Activated CD8-positive, alpha-beta T cell treated with anti-CD3 and anti-CD28 coated beads for 36 hours (primary cell): ENCODE measurements at places on chromosomes 4 and X. TPM values are rescaled to one million over a fixed set of nuclear protein-coding genes. Genes with fewer than 3 reads are reported as not detected.

- no peaks in the 10 kb centered on the region for H3K27me3 ChIP-seq
- peak within 1 kb of the TSS; percentile 82 for H3K27ac ChIP-seq
- peaks cover 13% of the 10 kb centered on the region for H3K36me3 ChIP-seq
- peak within 1 kb of the TSS; percentile 84 for H3K4me3 ChIP-seq
- peak; percentile 85 for DNase-seq
These were observed at the start of gene PRICKLE3 for GRCh38 chrX:49186125-49187027. PRICKLE3 (minus strand) TSS chrX:49186373; CDS start chrX:49186297, 76 bp downstream.

DNA sequence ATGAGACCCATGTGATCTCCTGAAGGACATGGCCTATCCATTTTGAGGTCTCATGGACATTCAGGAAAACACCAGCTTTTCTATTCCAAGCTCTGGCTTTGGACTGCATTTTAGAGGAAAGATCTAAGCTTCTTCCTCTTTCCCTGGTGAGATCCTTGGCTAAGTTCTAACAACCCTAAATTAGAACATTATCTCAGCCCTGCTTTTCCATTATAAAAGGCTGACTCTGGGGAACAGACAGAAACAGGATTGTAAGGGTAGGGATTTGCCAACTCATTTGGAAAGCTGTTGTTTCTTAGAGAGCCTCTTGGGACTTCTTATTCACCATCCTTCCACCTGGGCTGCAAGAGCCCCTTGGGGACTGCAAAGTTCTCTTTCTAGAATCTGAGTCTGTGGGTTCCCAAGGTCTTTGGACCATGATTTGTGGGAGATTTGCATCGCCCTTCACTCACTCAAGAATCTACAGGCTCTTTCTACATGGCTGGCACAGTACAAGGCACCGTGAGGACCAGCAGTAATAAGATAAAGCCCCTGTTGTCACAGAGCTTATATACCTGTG lies 146.9 kb downstream of the FNIP2 start:
- H3K4me1 ChIP-seq: peaks cover 4% of the 10 kb centered on the region
- no peak overlapping the region for H3K4me3 ChIP-seq
- no peaks in the 10 kb centered on the region for H3K36me3 ChIP-seq

GRCh38 chrX:50726296-50726695 lies 87.7 kb downstream of the SHROOM4 start:
- no peak for DNase-seq
- no peaks in the 10 kb centered on the region for H3K27me3 ChIP-seq
- no peak overlapping the region for H3K4me3 ChIP-seq
- no peak overlapping the region for H3K27ac ChIP-seq
- no peaks in the 10 kb centered on the region for H3K4me1 ChIP-seq

- H3K36me3 ChIP-seq: no peaks in the 10 kb centered on the region
- H3K4me3 ChIP-seq: no peak overlapping the region
- no peaks in the 10 kb centered on the region for H3K4me1 ChIP-seq
- no peak overlapping the region for H3K27ac ChIP-seq
- H3K27me3 ChIP-seq: no peaks in the 10 kb centered on the region
- DNase-seq: no peak
These were observed 43.7 kb downstream of the RPS3A start for GRCh38 chr4:151143162-151143561.

- H3K27me3 ChIP-seq: no peaks in the 10 kb centered on the region
- H3K36me3 ChIP-seq: peaks cover 5% of the 10 kb centered on the region
- peak; percentile 29 for DNase-seq
- peaks cover 8% of the 10 kb centered on the region for H3K4me1 ChIP-seq
These were observed 74.7 kb downstream of the PAQR3 start for GRCh38 chr4:78864405-78865024.

- no peaks in the 10 kb centered on the region for H3K27me3 ChIP-seq
- H3K4me1 ChIP-seq: no peaks in the 10 kb centered on the region
- H3K27ac ChIP-seq: no peak overlapping the region
- H3K36me3 ChIP-seq: no peaks in the 10 kb centered on the region
These were observed 486.1 kb upstream of the POU3F4 start for GRCh38 chrX:83022020-83022419.

DNA sequence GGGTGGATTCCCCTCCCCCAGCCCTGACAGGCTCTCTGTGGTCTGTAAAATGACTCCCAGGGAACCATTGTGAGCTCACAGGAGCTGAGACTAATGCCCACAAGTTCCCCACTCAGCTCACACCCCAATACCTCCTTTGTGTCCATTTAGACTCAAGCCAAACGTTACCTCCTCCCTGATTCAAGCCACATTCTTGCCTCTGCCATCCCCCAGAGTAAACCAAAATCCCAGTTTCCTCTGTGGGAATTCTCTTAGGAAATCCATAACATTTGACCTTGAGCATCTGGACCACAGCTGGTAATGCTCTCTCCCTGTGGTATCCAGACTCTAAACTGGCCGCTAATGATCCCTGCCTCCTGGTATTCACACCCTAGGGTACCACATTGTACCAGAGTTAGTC lies 26.3 kb upstream of the KDM5C start:
- no peaks in the 10 kb centered on the region for H3K27me3 ChIP-seq
- DNase-seq: no peak
- no peak overlapping the region for H3K4me3 ChIP-seq
- no peaks in the 10 kb centered on the region for H3K4me1 ChIP-seq
- H3K27ac ChIP-seq: no peak overlapping the region

DNA sequence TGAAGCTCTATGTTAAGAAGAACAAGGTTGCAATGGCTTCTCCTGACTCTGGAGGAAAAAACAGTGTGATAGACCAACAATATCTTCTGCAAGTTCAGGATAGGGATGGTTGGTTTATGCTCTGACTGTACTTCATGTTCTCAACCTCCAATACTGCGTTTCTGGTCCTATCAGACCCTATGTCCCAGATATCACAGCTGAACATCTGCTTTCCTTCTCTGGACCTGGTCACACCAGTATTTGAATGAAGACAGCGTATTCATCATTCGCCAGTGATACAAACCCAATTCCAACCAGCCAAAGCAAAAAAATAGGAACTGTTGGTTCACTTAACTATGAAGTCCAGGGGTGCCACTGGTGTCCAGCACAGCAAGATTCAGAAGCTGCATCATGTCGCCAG lies 124.5 kb upstream of the KLF3 start:
- no peak overlapping the region for H3K4me3 ChIP-seq
- no peak for DNase-seq
- H3K36me3 ChIP-seq: no peaks in the 10 kb centered on the region
- no peaks in the 10 kb centered on the region for H3K27me3 ChIP-seq
- H3K27ac ChIP-seq: no peak overlapping the region

DNA sequence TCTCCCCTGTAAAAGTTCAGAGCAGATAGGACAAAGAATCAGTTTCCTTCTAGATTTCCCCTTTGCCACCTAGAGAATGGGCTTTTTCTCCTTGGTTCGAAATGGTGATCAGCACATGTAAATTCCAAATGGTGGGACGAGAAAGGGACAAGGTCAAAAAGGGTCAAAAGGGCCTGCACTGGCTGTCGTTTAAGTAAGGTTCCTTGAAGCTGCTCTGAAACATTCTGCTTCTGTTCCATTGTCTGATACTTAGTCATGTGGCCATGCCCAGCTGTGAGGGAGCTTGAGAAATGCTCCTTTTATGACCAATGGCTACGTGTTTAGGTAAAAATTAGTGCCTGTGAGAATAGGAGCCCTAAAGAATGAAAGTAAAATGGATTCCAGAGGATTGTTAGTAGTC lies 165.9 kb upstream of the CENPE start:
- H3K4me3 ChIP-seq: no peak overlapping the region
- no peaks in the 10 kb centered on the region for H3K36me3 ChIP-seq
- no peaks in the 10 kb centered on the region for H3K27me3 ChIP-seq
- no peaks in the 10 kb centered on the region for H3K4me1 ChIP-seq
- H3K27ac ChIP-seq: no peak overlapping the region

DNA sequence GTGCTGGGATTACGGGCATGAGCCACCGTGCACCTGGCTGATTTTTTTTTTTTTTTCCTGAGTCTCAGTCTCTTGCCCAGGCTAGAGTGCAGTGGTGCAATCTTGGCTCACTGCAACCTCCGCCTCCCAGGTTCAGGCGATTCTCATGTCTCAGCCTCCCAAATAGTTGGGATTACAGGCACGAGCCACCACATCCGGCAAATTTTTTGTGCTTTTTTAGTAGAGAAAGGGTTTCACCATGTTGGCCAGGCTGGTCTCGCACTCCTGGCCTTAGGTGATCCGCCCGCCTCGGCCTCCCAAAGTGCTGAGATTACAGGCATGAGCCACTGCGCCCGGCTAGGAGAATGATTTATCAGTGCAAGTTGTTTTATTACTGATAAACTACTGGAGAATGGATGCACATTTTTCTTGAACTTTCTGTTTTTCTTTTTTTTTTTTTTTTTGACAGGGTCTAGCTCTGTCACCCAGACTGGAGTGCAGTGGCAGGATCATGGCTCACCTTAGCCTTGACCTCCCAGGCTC lies 39.7 kb upstream of the DHRSX start:
- no peak overlapping the region for H3K27ac ChIP-seq
- peaks cover 6% of the 10 kb centered on the region for H3K27me3 ChIP-seq
- no peaks in the 10 kb centered on the region for H3K4me1 ChIP-seq
- H3K36me3 ChIP-seq: no peaks in the 10 kb centered on the region
- no peak for DNase-seq
- H3K4me3 ChIP-seq: no peak overlapping the region

DNA sequence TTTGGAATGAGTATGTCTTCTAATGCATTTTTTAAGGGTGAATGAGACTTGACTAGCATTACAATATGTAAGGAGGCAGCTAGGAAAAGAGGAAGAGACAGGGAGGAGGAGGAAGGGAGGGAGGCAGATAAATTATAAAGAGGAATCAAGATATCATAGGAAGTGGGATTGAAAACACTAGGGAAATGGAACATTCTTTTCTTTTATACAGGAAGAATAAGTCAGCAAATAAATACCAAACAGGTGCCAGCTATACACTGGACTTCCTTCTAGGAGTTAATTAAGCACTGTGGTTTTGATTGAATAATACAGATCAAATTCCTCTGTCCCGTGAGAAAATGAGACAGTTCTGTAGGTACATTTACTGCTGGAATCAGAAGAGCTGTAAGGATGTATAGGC lies 78.6 kb downstream of the PACRGL start:
- H3K27me3 ChIP-seq: peaks cover 3% of the 10 kb centered on the region
- no peak overlapping the region for H3K4me3 ChIP-seq
- DNase-seq: no peak
- H3K4me1 ChIP-seq: no peaks in the 10 kb centered on the region
- no peak overlapping the region for H3K27ac ChIP-seq

DNA sequence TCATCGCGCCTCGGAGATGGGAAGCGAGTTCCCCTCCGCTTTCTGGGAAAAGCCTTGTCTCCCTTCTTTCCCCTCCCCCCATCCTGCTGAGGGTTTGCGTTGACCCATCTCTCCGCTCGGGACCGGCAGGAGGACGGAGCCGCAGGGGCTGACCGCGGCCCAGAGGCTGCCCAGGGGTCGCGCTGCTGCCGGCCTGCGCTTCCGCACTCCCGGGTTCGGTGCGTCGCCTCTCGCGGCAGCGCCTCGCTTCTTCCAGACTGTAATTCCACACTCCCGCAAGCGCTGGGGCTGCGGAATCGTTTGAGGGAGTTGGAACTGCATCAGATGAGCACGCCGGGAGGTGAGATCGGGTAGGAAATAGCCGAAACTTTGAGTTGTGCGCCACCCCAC lies 88.3 kb downstream of the BCOR start:
- no peak for DNase-seq
- H3K36me3 ChIP-seq: no peaks in the 10 kb centered on the region
- H3K27ac ChIP-seq: no peak overlapping the region
- H3K27me3 ChIP-seq: peaks cover 27% of the 10 kb centered on the region
- peak overlapping the region; percentile 55 for H3K4me3 ChIP-seq

DNA sequence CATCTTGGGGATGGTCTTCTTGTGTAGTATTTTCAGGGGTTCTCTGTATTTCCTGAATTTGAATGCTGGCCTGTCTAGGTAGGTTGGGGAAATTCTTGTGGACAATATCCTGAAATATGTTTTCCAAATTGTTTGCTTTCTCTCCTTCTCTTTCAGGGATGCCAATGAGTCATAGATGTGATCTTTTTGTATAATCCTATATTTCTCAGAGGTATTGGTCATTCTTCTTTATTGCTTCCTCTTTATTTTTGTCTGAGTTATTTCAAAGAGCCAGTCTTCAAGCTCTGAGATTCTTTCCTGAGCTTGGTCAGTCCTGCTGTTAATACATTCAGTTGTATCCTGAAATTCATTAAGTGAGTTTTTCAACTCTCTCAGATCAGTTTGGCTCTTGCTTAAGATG lies 73.1 kb downstream of the MAMLD1 start:
- H3K27me3 ChIP-seq: no peaks in the 10 kb centered on the region
- no peak overlapping the region for H3K27ac ChIP-seq
- H3K4me3 ChIP-seq: no peak overlapping the region

DNA sequence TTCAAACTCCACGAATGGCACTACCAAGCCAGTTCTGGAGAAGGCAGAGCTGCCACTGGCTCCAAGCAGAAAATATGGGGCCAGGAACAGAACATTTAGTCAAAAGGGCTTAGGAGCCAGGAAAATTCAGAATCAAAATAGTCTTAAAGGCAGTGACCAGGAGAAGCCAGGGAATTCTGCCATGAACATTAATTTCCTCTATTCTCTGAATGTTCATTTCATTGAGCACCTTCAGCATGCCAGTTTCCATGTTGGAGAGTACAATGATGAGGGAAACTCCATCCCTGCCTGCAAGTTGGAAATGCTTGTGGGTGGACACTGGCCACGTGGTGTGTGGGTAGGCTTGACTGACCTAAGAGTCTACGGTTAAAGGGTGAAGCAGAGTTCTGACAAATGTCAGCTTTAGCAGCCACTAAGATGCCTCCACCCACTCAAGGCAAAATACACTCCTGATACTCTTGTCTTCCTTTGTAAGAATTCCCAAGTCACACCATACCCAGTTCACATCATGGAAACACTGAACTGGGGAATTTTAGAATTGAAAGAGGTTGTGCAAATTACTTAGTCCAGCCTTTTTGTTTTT lies 190.1 kb upstream of the C1QTNF7 start:
- H3K4me3 ChIP-seq: no peak overlapping the region
- peaks cover 23% of the 10 kb centered on the region for H3K4me1 ChIP-seq
- no peak overlapping the region for H3K27ac ChIP-seq
- H3K27me3 ChIP-seq: no peaks in the 10 kb centered on the region

DNA sequence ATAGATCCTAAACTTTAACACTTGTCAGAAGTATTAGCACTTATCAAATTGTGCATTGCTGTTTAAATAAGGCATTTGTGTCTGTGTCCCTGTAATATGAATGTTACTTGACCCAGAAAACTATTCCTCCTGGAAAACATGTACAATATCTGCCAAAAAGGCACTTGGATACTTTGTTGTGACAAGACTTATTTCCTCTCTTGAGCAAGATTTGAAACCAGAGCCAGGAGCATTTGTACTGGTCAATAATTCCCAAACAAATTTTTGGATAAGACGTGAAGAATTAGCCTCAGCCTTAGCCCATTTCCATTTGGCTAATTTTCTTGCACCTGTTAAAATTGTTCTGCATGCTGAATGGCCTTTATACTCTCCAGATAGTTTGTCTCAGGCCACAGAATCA lies 176.3 kb upstream of the GK2 start:
- DNase-seq: no peak
- H3K27ac ChIP-seq: no peak overlapping the region
- peaks cover 3% of the 10 kb centered on the region for H3K27me3 ChIP-seq
- no peaks in the 10 kb centered on the region for H3K36me3 ChIP-seq

Gene IL15
- 0.65 TPM for total RNA-seq

Gene MAGEA4
- not detected for total RNA-seq

Gene EVC
- 2.0 TPM for total RNA-seq

Gene BMP3
- total RNA-seq: not detected

Gene GYPA
- not detected for total RNA-seq

Gene HTR2C
- not detected for total RNA-seq

Gene CFAP97
- total RNA-seq: 48.5 TPM

Gene PFKFB1
- 0.60 TPM for total RNA-seq
